ENCODE measurements at places on chromosomes 5 and 9.

DNA sequence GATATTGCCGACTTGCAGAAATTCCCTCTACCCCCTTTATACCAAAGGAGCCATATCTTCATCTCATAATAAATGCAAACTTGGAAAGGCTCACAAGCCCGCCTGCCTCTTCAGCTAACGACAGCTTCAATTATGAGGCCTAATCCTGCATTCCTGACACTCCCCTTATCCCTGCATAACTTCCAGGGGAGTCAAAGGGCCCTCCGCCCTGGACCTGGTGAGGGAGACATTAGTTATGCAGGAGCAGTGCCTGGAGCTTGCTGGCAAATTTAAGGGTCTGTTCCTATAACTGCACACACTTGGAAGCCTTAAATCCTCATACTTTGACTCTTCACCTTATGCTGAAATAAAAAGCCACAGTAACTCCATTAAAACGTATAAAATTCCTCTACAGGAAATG, 617.9 kb downstream of the BNC2 start:
- DNase-seq = no peak

DNA sequence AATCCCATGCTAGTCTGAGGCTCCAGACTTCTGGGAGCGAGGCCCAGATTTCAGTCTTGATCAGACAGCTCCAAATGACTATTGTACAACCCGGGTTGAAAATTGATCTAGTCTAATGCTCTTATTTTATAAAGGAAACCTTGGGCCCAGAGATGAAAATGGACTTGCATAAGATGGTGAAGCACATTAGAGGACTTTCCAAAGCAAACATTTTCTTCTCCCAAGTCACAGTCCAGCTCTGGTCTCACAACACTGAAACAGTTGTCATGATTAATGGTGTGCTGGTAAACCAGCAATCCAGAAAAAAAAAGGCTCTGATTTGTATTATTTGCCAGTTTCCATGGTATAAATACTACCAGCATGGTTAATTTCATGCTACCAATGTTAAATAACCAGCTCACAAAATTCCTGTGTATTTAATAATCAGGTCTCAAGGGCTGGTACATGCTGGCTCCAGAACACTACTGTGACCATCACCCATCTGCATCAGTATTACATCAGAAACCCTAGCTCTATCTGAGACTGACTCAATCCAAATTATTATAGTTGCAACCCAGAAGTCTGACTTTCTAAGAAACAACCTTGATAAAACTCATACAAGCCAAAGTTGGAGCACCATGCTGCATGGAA, 32.5 kb upstream of the ABLIM3 start:
- no peak for DNase-seq

- DNase-seq = no peak
These were observed 15.6 kb upstream of the IER5L start for GRCh38 chr9:129193655-129194054.

DNA sequence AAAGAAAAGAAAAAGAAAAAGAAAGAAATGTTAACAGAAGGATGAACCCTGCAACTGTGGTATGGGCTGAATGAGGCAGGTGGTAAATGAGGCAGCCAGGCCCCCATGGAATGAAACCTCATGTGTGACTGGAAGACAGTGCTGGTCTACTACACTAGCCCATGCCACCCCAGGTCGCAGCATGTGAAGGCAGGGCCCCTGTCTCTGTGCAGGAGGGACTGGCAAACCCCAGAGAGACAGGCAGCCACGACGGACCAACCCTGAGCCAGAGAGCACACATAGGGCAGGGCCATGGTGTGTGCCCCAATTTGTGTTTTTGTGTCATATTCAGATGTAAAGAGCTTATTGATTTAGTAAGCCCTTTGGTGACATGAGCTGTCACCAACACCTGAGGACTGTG, 198.5 kb downstream of the FBN2 start:
- no peak for DNase-seq

GRCh38 chr5:154989626-154990025, 23.9 kb upstream of the KIF4B start:
- no peak for DNase-seq

Measured in stimulated activated CD8-positive, alpha-beta memory T cell treated with anti-CD3 and anti-CD28 coated beads, Interleukin-12 subunit alpha, Interleukin-12 subunit beta, amount 100 ng/mL, for 1 hour (primary cell).